ENCODE measurements at places on chromosomes 2 and 18. TPM values are rescaled to one million over a fixed set of nuclear protein-coding genes. Genes with fewer than 3 reads are reported as not detected.

WIPF1 gene
- total RNA-seq = not detected

HK2 gene
- 11.3 TPM for total RNA-seq

SLC35G4 gene
- not detected for total RNA-seq

IL37 gene
- total RNA-seq = not detected

DLX1 gene
- 26.2 TPM for total RNA-seq

RAX gene
- not detected for total RNA-seq

GRCh38 chr18:58362829-58363271 is 266.0 kb downstream of the ALPK2 start:
- no peak for DNase-seq

- no peak for DNase-seq
Measured at GRCh38 chr2:12326449-12327190, 390.1 kb upstream of the TRIB2 start.

DNA sequence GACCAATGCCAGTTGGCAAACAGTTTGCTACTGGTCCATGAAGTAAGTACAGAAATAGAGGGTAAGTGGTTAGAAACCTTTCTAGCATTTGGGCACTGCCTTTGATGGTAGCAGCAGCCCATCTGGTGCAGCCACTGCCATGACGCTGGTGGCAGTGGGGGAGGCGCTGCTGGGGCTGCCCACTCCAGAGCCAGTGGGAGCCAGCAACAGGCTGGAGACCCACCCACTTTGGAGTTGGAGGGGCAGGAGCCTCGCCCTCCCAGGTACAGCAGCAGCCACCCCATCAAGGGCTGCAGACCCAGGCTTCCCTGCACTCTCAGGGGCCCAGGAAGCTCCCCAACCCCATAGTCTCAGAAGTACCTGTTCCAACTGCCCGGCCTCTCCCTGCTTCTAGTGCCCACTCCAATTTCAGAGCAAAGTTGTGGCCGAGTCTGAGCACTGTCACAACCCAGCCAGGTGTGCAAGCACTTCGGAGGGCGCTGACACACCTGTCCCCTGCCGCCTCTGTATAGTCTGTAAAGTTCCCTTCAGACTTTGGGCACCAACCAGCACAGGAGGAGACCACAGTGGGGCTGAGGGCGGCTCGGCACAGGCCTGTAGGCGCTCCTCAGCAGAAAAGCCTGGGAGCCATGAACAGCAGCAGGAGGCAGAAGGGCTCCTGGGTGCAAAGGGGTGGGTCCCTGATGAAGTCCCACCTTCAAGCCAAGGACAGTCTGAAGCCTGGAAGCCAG is 125.6 kb upstream of the CCDC150 start:
- DNase-seq = no peak

GRCh38 chr2:64711252-64711800 is 57.6 kb upstream of the SERTAD2 start:
- DNase-seq = no peak

- DNase-seq = no peak
Measured at GRCh38 chr2:69030800-69031428, 17.9 kb downstream of the ANTXR1 start.

DNA sequence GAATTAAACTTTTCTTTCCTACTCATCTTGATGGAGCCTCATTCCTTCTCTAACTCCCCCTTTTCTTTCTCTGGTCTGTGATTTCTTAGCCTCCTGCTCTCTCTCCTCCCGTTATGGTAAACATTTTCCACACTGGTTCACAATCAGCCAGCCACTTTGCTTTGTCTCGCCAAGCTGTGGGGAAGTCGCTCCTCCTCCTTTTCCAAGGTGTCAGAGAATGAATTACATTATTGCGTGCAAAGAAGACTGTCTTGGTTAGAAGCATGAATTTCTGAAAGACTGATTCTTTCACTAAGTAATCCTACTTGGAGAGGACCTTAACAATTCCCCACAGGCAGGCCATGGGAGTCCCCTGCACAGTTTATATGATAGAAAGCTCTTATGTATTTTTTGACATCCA is 46.1 kb downstream of the RASGRP3 start:
- DNase-seq = no peak

GRCh38 chr18:3441290-3441689 is 8.7 kb upstream of the TGIF1 start:
- DNase-seq = no peak

- no peak for DNase-seq
Measured at GRCh38 chr2:11866358-11867335, 120.2 kb downstream of the LPIN1 start.

- DNase-seq = no peak
Measured at GRCh38 chr18:55272510-55273243, 313.4 kb upstream of the CCDC68 start.

GRCh38 chr18:58263055-58263957 is 219.3 kb downstream of the NEDD4L start:
- DNase-seq = no peak

DNA sequence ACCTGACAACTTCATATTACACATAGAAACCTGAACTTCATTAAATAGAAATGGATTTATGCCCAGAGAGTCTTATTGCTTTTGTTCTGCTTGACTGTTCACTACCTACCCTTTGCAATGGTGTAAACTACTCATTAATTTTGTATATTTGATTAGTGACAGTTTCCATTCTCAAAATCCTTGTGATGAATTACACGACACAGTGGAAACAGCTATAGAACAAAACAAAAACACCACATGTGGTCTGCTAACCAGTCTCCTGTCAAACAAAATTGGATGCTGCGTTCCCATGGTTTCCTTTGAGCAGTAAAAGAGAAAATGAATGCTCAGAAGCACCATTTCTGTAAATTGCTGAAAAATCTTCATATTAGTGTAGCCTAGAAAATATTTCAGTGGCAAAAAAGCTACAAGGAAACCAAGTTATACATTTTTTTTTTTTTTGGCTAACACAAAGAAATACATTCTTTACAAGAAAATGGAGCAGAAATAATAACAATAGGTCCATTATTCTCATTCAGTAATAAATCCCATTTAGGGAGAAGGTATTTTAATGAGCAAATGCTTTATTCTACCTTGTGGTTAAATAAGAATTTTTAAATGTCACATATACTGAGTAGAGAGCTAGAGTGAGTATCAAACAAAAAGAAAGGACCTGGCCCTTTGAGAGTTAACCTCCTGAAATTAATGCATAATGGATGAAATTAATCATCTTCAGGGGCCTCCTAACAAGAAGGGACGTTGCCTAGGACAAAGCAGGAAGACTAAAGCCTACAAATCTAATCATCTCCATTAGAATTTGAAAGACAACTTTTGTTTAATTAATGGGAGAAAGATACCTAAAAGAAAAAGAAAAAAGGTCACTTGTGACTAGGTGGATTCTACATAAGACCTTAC is 355.1 kb upstream of the ZC3H15 start:
- no peak for DNase-seq

All from G401 (cell line).